Stimulated activated CD8-positive, alpha-beta memory T cell treated with anti-CD3 and anti-CD28 coated beads, Interleukin-7, amount 100 ng/mL, for 1 hour (primary cell): ENCODE measurements at places on chromosomes 5 and 9.

- DNase-seq = no peak
Observed at GRCh38 chr9:98201102-98201501, 8.7 kb upstream of the CORO2A start.

GRCh38 chr5:126355940-126356339 lies 67.3 kb upstream of the GRAMD2B start:
- DNase-seq = no peak

GRCh38 chr9:121073038-121073437 lies 1.7 kb upstream of the CNTRL start:
- DNase-seq = no peak

DNA sequence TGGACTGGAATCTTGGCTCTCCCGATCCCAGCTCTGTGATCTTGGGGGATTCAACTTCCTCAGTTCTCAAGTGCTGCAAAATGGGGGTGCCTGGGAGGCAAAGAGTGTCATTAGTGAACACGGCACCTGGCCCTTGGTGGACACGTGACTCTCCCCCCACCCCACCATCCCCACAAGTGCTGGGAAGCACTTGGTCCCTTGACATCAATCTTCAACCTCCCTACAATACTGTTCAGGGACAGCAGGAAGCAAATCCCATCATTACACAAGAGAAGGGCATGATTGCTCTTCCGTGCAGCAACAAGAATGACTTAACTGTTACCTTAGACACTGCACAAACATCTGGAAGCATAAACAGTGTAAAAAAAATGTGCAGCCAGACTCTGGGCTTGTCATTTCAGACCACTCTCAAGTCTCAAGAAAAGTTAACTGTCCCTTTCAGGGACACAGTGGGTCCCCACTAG lies 61.4 kb downstream of the PSMB7 start:
- no peak for DNase-seq

- no peak for DNase-seq
Observed at GRCh38 chr9:77005216-77005615, 14.2 kb upstream of the FOXB2 start.

GRCh38 chr9:33950371-33950770 lies 98.3 kb downstream of the UBAP2 start:
- DNase-seq = no peak

- DNase-seq = no peak
Observed at GRCh38 chr9:72322259-72322658, 42.7 kb downstream of the ZFAND5 start.

GRCh38 chr5:123937230-123937629 lies 425.3 kb downstream of the CSNK1G3 start:
- no peak for DNase-seq

DNA sequence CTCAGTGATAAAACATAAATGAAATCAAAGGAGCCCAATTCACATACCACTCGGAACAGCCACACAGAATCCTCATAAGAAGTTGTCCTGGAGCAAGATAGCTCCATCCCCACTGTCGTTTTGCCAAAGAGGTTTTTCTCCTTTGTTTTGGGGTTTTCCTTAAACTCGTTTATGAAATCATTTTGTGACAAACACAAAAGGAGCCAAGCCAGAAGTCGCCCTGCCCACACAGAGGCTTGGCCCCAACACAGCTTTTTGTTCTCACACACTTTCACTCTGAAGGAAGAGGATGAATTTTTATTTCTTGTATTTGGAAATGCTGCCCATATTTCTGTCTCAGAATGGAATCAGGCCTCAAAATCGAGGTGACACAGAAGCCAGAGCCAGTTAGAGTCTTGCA lies 113.4 kb downstream of the HSD17B3 start:
- no peak for DNase-seq

DNA sequence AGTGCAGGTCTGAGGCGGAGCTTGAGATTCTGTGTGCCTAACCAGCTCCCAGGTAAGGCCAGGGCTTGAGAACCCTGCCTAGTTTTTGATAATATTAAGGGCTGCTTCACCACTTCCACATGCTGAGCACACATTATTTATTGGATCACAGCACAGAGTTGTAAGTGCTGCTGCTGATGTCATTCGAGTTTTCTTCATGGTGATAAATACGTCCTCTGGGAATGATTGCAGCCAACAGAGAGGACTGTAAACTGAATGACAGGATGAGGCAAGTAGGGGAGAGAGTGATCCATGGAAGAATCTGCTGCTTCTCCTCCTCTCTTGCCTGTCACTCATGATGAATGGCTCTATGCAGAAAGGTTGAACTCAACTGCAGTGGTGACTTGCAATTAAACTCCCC lies 77.9 kb upstream of the VPS13A start:
- no peak for DNase-seq

DNA sequence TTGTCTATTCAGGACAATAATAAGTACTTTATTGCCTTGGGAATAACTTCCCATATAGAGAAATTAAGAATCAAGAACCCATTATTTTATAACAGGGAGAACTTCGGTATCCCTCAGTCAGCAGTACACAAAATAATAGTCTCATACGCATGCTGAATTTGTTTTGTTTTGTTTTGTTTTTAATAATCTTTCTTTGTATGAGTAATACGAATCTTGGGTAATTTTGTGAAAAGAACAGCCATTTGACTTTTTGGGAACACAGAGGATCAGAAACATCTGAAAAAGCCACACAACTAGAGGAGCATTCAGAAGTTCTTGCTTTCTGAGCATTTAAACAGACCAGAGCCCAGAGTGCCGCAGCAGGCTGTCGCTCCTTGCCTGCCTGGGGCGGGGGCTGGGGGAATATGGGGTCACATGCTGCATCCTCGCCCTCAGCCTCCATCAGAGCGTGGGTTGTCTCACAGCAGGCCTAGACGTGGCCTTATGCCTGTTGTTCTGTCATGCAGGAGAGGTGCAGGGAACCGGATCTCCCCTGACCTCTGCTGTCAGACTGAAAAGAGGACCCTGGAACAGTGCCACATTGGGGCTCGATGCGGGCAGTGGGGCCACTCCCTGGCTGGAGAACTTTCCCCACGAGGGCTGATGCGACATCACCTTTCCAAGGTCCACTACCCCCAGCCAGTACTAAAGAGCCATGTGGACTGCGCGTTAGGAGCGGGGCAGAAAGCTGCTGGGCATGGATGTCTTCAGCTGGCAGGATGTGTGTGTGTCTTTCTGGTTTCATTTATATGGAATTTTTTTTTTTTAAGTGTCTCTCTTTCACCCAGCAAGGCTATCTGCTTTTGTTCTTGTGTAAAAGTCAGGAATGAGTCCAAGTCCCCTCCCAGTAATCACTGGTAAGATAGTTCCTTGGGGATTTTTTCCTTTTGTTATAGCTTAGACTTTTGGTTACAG lies 133.4 kb upstream of the OTULINL start:
- DNase-seq = no peak

DNA sequence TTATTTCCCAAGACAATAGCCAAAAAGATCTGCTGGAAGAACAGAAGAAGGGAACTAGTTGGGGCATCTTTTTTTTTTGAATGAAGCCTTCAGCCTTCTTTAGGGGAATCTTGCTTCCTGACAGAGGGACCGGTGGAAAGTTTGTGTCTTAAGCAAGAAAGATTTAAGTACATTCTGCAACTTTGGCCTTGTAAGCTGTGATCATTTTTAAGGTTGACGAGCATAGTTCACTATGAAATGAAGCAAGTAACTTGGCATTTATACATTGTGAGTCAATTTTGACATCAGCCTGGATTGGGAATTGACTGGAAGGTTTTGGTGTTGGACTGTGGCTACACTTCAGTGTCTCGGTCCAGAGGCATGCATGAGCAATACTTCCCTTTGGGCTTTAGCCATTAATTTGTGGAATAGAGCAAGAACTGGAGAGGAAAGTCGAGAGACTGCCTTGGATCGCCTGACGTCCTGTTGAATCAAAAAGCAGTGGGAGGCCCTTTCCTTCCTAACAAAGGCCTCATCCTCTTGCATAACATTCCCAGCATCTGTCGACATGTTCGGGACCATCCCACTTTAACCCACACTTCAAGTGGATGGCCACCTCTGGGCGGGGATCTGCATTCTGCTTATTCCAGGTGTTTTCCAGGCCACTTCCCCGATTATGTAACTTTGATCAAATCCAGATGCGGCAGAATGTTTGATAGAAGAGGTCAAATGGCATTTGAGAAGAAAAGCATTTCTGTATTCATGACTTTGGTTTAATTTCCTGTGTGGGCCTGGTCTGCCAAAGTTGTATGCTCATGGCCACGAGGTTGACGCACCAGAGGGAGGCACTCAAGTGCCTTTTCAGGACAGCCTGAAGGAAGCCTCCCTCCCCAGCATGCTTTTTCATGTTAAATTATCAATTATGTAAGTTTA lies 12.5 kb downstream of the ABL1 start:
- no peak for DNase-seq

GRCh38 chr9:108290839-108291585 lies 564.8 kb downstream of the ACTL7B start:
- no peak for DNase-seq

DNA sequence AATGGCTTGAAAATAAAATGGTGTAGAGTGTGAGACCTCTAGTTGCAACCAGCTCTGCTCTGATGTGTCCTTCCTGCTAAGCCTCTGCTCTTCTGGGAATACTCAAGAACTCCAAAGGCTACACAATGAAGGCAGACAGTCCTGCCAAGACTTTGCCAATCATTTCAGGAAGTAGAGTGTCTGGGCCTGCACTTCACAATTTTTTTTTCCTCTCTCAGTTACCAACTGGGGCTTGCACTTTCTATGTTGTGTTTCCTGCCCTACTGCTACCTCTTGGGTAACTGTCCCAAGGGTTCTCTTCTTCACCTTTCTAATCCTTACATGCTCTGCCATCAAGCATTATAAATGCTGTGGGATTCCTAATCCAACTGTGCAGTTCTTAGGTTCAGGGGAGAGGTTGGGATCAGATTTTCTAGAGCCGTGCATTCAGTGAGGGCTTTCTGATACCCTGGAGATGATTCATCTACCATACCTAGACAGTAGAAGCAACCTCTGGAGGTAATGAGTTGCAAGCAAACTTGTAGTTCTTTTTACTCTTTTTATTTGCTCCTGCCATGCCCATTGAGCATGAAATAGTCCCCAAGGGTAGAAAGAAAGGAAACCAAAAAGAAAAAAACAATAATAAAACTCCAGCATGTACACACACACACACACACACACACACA lies 365.9 kb downstream of the MLLT3 start:
- no peak for DNase-seq

GRCh38 chr9:4866239-4866969 lies 73.7 kb downstream of the RCL1 start:
- DNase-seq = no peak

GRCh38 chr5:146213210-146213826 lies 9.9 kb downstream of the RBM27 start:
- DNase-seq = no peak

GRCh38 chr5:10709409-10709808 lies 51.6 kb downstream of the DAP start:
- DNase-seq = no peak

DNA sequence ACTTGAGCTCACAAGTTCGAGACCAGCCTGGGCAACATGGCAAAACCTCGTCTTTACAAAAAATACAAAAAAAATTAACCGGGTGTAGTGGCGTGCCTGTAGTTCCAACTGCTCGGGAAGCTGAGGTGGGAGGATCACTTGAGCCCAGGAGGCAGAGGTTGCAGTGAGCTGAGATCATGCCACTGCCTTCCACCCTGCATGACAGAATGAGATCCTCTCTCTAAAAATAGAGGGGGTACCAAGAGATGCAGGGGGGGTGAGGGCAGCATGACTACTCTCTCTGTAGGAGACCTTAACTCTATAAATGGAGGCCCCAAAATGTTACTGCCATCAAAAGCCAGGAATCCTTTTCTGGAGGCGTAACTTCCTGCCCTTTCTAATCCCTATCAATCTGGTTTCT lies 243.9 kb downstream of the DOCK8 start:
- no peak for DNase-seq

- DNase-seq = no peak
Observed at GRCh38 chr9:13352451-13352979, 73.0 kb upstream of the MPDZ start.

- DNase-seq = no peak
Observed at GRCh38 chr9:7153566-7153965, 395.8 kb downstream of the KDM4C start.

GRCh38 chr5:150636391-150637244 lies 3.8 kb upstream of the SYNPO start:
- DNase-seq = no peak

DNA sequence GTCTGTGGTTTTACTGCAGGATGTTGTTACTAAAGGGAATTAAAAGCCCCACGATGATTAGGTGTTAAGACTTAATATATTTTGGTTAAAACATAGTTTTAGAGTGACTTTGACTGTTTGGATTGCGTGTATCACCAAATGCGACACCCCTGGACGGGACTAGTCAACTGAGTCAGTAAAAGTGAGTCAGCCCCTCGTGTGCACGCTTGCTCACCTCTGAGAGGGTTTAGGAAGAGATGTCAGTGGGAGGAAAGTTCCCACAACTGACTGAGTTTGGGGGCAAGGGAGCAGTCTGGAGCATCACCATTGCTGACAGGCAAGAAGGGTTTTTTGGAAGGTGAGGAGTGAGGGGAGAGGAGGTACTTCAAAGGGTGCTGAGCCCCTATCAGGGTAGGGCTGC lies 14.4 kb upstream of the DMRT3 start:
- no peak for DNase-seq

DNA sequence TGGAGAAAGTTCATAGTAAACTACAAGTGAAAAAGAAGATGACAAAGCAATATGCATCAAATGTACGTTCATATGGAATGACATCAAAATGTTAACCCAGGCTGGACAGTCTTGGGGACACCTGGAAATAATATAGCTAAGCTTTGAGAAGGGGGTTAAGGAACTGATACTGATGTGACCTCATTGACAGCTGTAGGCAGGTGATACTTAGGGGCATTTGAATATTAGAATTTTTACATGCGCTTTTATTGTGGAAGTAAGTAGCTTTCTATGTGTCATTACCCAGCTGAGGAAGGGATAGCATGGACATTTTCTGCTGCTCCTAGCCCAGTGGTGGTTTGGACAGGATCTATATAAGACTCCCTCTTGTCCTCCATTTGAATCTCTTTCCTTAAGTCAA lies 299.7 kb downstream of the CWC27 start:
- DNase-seq = no peak

- DNase-seq = no peak
Observed at GRCh38 chr9:124266139-124266825, 8.5 kb downstream of the NEK6 start.

DNA sequence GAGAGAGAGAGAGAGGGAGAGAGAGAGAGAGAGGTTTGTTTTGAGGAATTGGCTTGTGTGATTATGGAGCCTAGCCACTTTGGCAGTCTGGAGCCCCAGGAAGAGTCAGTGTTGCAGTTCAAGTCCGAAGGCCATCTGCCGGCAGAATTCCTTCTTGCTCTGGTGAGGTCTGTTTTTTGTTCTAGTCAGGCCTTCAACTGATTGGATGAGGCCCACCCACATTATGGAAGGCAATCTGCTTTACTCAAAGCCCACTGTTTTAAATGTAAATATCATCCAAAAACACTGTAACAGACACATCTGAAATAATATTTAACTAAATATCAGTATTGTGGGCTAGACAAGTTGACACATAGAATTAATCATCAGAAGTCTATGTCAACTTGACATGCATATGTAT lies 11.4 kb upstream of the GRM6 start:
- DNase-seq = no peak

GRCh38 chr5:76388236-76388635 lies 14.8 kb upstream of the IQGAP2 start:
- no peak for DNase-seq
